ENCODE measurements at places on chromosomes 3 and 15.

- DNase-seq, result no peak
These were observed 43.9 kb downstream of the ONECUT1 start for GRCh38 chr15:52746162-52746757.

DNA sequence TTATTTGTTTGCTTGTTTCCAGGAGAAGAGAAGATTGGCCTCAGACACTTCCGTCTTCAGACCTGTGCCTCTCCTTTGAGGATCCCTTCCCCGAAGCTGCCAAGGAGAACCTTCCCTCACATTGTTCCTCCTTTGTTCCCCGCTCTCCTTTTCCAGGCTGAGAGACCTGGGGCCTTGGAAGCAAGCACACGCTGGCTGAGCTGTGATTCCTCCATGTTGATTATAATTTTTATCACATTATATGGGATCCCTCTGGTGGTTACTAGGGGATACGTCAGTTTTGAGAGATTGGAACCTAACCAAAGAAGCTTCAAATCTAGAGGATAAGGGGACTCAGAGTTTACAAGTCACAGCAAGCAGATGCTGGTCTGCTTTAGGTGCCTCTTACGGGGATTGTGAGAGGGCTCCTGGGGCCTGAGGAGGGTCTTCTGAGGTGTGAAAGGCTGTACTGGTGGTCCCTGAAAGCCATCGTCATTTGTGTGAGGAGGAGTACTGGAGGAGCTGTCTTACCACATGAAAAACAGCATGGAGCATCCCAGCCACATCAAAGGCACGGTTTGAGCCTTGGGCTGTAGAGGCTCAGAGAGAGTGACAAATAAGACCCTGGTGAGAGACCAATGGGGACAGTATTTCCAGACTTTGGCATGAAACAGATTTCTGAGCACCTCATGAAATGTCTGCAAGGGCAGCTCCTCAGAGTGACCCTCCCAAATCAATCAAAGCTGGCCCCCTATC lies 760.1 kb upstream of the CFAP20DC start:
- peak; percentile 6 for DNase-seq

DNA sequence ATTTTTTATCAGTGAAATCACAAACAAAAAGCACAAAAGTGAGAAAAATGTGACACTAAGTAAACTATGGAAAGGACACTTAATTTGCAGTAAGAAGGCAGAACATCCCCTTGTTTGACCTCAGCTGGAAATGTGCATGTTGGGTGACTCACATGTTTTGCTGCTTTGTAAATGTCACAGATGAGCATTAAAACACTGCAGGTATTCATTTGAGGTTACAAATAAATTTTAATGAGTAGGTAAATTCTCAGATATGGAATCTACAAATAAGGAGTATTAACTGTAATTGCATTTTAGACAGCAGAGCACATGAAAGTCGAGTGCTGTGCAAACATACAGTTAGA lies 20.3 kb downstream of the CHMP2B start:
- DNase-seq, result no peak

DNA sequence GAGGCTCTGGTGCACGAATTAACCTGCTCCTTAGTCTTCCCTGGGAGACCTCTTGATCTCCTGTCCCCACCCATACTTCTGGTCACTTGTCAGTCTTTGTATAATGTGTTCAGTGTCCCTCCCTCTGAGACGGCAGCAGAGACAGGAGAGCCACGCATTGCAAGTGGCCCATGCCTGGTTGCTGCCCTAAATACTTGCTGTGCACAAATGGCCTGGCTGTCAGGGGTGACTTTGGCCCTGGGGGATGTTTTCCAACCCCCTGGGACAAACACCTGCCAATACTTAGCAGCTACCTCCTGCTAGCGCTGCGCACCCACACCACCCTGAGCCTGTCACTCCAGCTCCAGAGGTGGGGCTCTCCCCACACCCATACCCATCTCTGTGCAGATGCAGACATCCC lies 17.2 kb downstream of the KLF13 start:
- DNase-seq, result no peak

DNA sequence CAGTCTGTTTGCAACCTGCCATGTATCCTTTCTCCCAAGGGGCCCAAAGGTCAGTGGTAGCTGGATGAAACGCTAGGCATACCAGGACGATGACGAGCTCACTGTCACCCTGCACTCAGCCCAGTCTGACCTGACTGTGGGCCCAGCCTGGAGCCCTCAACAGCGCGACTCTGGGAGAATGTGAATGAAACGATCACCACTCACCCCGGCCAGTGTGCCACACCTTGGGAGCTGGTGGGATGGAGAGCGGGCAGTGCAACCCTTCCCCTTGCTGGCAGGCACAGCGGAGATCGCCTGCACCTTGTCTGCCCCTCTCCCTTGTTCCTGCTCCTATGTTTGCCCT lies 27.2 kb downstream of the SRPRB start:
- DNase-seq, result no peak

DNA sequence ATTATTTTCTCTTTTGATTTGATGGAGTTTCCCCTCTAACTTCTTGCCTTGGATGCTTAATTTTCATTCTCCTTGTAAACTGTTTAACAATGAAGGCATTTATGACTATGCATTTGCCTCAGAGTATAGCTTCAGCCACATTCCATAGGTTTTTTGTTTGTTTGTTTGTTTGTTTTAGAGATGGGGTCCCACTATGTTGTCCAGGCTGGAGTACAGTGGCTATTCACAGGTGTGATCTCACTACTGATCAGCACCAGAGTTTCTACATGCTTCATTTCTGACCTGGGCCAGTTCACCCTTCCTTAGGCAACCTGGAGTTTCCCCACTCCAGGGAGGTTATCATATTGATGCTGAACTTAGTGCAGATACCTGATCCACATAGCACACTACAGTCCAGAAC lies 4.1 kb downstream of the SECISBP2L start:
- no peak for DNase-seq

- DNase-seq, result no peak
These were observed 215.1 kb downstream of the SHQ1 start for GRCh38 chr3:72633121-72633520.

DNA sequence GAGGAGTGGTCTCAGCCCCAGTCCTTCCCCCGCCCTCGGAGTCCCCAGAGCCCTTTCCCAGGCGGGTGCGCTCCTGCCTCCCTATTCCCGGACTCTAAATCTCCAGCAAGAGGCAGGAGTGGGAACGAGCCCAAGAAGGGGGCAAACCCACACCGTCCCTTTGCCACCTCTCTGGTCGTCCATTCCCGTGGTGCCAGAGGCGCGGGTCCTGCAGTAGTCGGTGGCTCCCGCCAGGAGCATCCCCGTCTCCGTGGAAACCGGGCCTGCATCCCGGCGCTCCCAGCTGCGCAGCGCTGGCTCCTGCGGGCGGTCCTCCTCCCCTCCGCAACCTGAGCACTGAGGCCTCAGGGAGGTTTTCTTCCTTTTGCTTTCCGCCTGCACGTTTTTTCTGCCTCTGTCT lies 44.8 kb downstream of the LHFPL4 start:
- no peak for DNase-seq

DNA sequence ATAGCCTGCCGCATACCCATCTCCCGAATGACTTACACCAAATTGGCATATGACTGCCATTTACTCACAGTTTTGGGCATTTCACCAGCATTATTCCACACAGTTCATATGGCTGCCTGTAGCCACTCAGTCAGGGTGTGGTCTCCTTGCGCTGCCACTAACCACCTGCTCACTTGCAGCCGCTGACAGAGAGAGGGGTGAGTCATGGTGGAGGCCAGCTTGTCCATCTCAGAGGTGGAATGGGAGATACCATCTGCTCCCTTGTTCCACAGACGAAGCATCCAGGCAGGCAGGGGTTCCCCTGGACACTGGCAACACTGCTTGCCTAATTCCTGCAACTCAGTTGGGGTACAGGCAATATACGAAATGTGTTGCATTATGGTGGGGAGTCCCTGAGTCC lies 15.6 kb downstream of the CCRL2 start:
- no peak for DNase-seq

DNA sequence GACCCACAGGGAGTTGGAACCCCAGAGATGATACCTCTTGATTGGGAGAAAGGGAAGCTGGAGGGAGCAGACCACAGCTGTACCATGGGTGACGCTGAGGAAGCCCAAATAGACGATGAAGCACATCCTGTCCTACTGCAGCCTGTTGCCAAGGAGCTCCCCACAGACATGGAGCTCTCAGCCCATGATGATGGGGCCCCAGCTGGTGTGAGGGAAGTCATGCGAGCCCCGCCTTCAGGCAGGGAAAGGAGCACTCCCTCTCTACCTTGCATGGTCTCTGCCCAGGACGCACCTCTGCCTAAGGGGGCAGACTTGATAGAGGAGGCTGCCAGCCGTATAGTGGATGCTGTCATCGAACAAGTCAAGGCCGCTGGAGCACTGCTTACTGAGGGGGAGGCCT lies 201.1 kb downstream of the AKAP13 start:
- no peak for DNase-seq
